Mesangial cell (primary cell): ENCODE measurements at places on chromosomes 11 and 22. TPM values are rescaled to one million over a fixed set of nuclear protein-coding genes. Genes with fewer than 3 reads are reported as not detected.

Gene SLC35E4
- 12.2 and 14.8 TPM in 2 replicates for total RNA-seq

Gene CHST1
- total RNA-seq, result 0.33 and 0.63 TPM in 2 replicates

Gene GAB4
- total RNA-seq, result not detected in 2 replicates

Gene TOP3B
- 26.6 and 30.1 TPM in 2 replicates for total RNA-seq

Gene PSMA1
- total RNA-seq, result 110 and 145 TPM in 2 replicates

Gene MMP7
- total RNA-seq, result 43.3 and 509 TPM in 2 replicates

Gene TPBGL
- 0.33 and 0.63 TPM in 2 replicates for total RNA-seq

Gene OR5P2
- not detected in 2 replicates for total RNA-seq

Gene SPDYC
- total RNA-seq, result not detected in 2 replicates

Gene SOX6
- total RNA-seq, result 0.33 and 9.3 TPM in 2 replicates

Gene SMIM38
- 0.16 and 0.25 TPM in 2 replicates for total RNA-seq

Gene OR52N4
- total RNA-seq, result not detected in 2 replicates

Gene C11orf21
- total RNA-seq, result not detected in 2 replicates

Gene OOSP4B
- not detected in 2 replicates for total RNA-seq

Gene TRIM22
- 5.1 and 8.6 TPM in 2 replicates for total RNA-seq

Gene USP47
- total RNA-seq, result 23.3 and 24.3 TPM in 2 replicates

Gene P2RY2
- total RNA-seq, result 0.98 and 1.5 TPM in 2 replicates

Gene CSNK2A3
- 0.81 and 0.89 TPM in 2 replicates for total RNA-seq

Gene TST
- 45.5 and 101 TPM in 2 replicates for total RNA-seq

Gene KIRREL3
- total RNA-seq, result 2.2 and 7.2 TPM in 2 replicates

Gene DKK3
- 83.7 and 120 TPM in 2 replicates for total RNA-seq

Gene APOBEC3B
- 1.3 and 32.9 TPM in 2 replicates for total RNA-seq

Gene PIK3C2A
- 19.1 and 23.6 TPM in 2 replicates for total RNA-seq

Gene FAM181B
- 0.33 and 0.38 TPM in 2 replicates for total RNA-seq

Gene MMP10
- 0.13 and 1.1 TPM in 2 replicates for total RNA-seq

Gene CCDC85B
- 55.9 and 59.3 TPM in 2 replicates for total RNA-seq

Gene NOX4
- 9.8 and 11.2 TPM in 2 replicates for total RNA-seq

Gene KIF18A
- total RNA-seq, result 4.3 and 20.2 TPM in 2 replicates

Gene ZP1
- 0.16 and 2.8 TPM in 2 replicates for total RNA-seq

Gene ISX
- total RNA-seq, result not detected in 2 replicates

Gene MRGPRF
- total RNA-seq, result 3.6 and 5.6 TPM in 2 replicates

Gene IGF2
- total RNA-seq, result 24.9 and 59.1 TPM in 2 replicates

Gene EP300
- 30.1 and 74.3 TPM in 2 replicates for total RNA-seq

Gene APOA1
- total RNA-seq, result 0.25 TPM in 1 of 2 replicates, not detected in the other

Gene MYOD1
- not detected in 2 replicates for total RNA-seq

Gene SPINDOC
- total RNA-seq, result 24.2 and 31.9 TPM in 2 replicates

Gene BCL2L13
- 39.1 and 56.0 TPM in 2 replicates for total RNA-seq

Gene CSRP3
- total RNA-seq, result not detected in 2 replicates

Gene CNTF
- total RNA-seq, result 0.49 and 0.51 TPM in 2 replicates

Gene PGA5
- not detected in 2 replicates for total RNA-seq

Gene SGSM1
- total RNA-seq, result under 0.01 TPM in 1 of 2 replicates, not detected in the other

Gene SLC25A1
- 169 and 233 TPM in 2 replicates for total RNA-seq

Gene SLC22A25
- not detected in 2 replicates for total RNA-seq

Gene PTGDR2
- 0.16 and 0.38 TPM in 2 replicates for total RNA-seq

Gene MAPK8IP1
- 11.3 and 13.9 TPM in 2 replicates for total RNA-seq

Gene CYTH4
- total RNA-seq, result 0.65 TPM in 1 of 2 replicates, not detected in the other

Gene FGF19
- total RNA-seq, result not detected in 2 replicates

Gene SMIM35
- total RNA-seq, result not detected in 2 replicates

Gene FAM227A
- 0.65 and 3.9 TPM in 2 replicates for total RNA-seq

Gene TMEM123
- total RNA-seq, result 114 and 149 TPM in 2 replicates

Gene GLYATL2
- 0.38 and 1.1 TPM in 2 replicates for total RNA-seq

Gene EEF1G
- 1,289 and 1,470 TPM in 2 replicates for total RNA-seq

Gene CABP2
- total RNA-seq, result not detected in 2 replicates

Gene TMEM9B
- total RNA-seq, result 23.5 and 27.4 TPM in 2 replicates

Gene FLRT1
- total RNA-seq, result under 0.01 and 0.25 TPM in 2 replicates
